ENCODE measurements at places on chromosomes 16 and 17.

DNA sequence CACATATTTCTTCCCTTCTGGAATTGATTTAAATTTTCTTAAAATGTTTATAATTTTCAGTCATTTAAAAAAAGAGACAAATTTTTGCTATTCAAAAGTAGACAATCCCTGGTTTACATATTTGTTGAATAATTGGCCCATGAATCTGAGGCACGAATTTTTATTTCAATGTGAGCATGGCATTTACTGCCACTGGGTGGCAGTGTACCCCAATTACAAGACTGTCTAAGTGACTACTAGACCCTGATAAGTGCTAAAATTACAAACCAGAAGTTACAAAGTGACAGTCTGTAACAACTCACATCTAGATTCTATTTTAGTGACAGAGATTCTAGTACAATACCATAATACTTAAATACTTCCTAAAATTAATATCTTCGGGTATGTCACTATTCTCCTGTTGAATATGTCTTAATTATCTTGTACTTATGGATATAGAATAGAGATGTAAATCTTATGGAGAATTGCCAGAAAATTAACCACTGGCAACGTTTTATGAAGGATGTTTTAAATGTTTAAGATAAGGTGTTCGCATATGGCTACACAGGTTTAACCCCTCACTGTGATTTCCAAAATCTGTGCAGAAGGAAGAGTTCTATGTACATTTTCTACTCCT is 235.8 kb downstream of the MAP2K4 start:
- H3K4me1 ChIP-seq, result no peaks in the 10 kb centered on the region
- no peaks in the 10 kb centered on the region for H3K27me3 ChIP-seq
- no peak for DNase-seq

- no peaks in the 10 kb centered on the region for H3K27me3 ChIP-seq
- H3K4me1 ChIP-seq, result no peaks in the 10 kb centered on the region
- H3K36me3 ChIP-seq, result no peaks in the 10 kb centered on the region
- no peak overlapping the region for H3K27ac ChIP-seq
- DNase-seq, result no peak
Observed at GRCh38 chr17:74271901-74272561, 2.0 kb upstream of the DNAI2 start.

GRCh38 chr17:8470447-8471047 is 34.9 kb downstream of the NDEL1 start:
- H3K36me3 ChIP-seq, result peaks cover 52% of the 10 kb centered on the region
- no peaks in the 10 kb centered on the region for H3K27me3 ChIP-seq
- no peaks in the 10 kb centered on the region for H3K4me1 ChIP-seq
- DNase-seq, result peak; percentile 61
- no peak overlapping the region for H3K4me3 ChIP-seq
- no peak overlapping the region for H3K27ac ChIP-seq

DNA sequence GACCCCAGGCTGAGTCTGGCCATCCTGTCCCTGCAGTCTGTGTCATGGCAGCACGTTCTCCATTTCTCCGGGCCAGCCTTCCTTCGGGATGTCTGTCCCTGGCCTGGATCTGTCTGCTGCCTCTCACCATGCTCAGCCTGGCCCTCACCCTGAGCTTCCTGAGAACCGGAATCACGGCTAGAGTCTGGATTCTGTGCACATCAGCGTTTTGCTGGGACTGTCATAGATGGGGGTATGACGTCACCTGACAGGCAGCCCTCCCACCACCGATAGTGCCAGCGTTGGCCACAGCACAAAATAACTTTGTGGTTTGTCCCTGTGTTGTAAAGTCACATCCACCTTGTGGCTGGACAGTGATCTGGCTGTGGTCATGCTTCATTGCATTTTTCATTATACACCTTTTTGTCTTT is 59.2 kb downstream of the B9D1 start:
- no peak overlapping the region for H3K4me3 ChIP-seq
- no peaks in the 10 kb centered on the region for H3K4me1 ChIP-seq
- H3K27ac ChIP-seq, result no peak overlapping the region
- DNase-seq, result peak; percentile 37
- H3K36me3 ChIP-seq, result no peaks in the 10 kb centered on the region

- no peak overlapping the region for H3K27ac ChIP-seq
- no peak for DNase-seq
- H3K4me1 ChIP-seq, result no peaks in the 10 kb centered on the region
- H3K4me3 ChIP-seq, result no peak overlapping the region
- no peaks in the 10 kb centered on the region for H3K36me3 ChIP-seq
Observed at GRCh38 chr16:83212301-83212841, 585.6 kb downstream of the CDH13 start.

DNA sequence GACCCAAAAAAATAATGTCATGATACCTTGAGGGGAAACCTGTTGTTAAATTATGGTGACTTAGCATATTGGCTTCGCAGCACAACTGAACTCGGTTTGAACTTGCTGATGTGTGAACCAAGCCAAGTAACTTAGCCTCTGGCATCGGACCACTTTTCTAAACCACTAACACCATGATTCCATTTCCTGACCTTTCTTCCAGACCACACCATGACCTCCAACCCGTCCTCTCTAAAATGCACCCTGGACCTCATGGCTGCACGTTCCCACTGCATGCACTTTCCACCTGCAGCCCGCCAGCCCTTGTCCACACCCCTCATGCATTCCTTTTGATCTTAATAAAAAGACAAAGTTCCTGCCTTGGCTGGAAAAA is 29.3 kb downstream of the DYNLRB2 start:
- H3K4me3 ChIP-seq, result no peak overlapping the region
- H3K27ac ChIP-seq, result peak overlapping the region; percentile 18
- H3K27me3 ChIP-seq, result no peaks in the 10 kb centered on the region
- peak; percentile 47 for DNase-seq

GRCh38 chr16:2486645-2487516 is 12.0 kb downstream of the TBC1D24 start:
- H3K4me1 ChIP-seq, result peaks cover 15% of the 10 kb centered on the region
- no peaks in the 10 kb centered on the region for H3K36me3 ChIP-seq
- no peak overlapping the region for H3K4me3 ChIP-seq
- peak; percentile 62 for DNase-seq
- no peak overlapping the region for H3K27ac ChIP-seq
- no peaks in the 10 kb centered on the region for H3K27me3 ChIP-seq
